ENCODE measurements at places on chromosomes 7 and 10. TPM values are rescaled to one million over a fixed set of nuclear protein-coding genes. Genes with fewer than 3 reads are reported as not detected.

Gene C10orf67
- not detected for total RNA-seq

Gene RHOBTB1
- 0.07 TPM for total RNA-seq

Gene OPALIN
- not detected for total RNA-seq

Gene OR2A1
- total RNA-seq, result not detected

Gene CYP2C8
- total RNA-seq, result not detected

Gene ANTXRL
- total RNA-seq, result not detected

Gene SNX10
- 32.9 TPM for total RNA-seq

Gene UNCX
- not detected for total RNA-seq

Gene GIMAP2
- total RNA-seq, result not detected

Gene FKBP14
- 17.9 TPM for total RNA-seq

Gene VOPP1
- total RNA-seq, result 73.9 TPM

Gene CLDN3
- not detected for total RNA-seq

Gene MYO3A
- total RNA-seq, result not detected

Gene CTAGE4
- not detected for total RNA-seq

Gene NPC1L1
- not detected for total RNA-seq

Gene ZNF804B
- total RNA-seq, result not detected

Gene CPN1
- not detected for total RNA-seq

Gene MMRN2
- total RNA-seq, result not detected

Gene CLDN4
- 1.0 TPM for total RNA-seq

Gene GIGYF1
- 58.8 TPM for total RNA-seq

Gene ABCB1
- total RNA-seq, result not detected

Gene OPN1SW
- total RNA-seq, result not detected

Gene COL28A1
- 0.28 TPM for total RNA-seq

Gene GIMAP1
- not detected for total RNA-seq

Gene PILRA
- total RNA-seq, result 16.0 TPM

Gene LOXL4
- total RNA-seq, result not detected

Gene VSTM4
- not detected for total RNA-seq

Gene MAT1A
- total RNA-seq, result not detected

Gene OR2A7
- not detected for total RNA-seq

Gene FOXL3
- not detected for total RNA-seq

Gene SP8
- total RNA-seq, result not detected

Gene CUBN
- 0.25 TPM for total RNA-seq

Gene STAG3
- total RNA-seq, result 79.2 TPM

Gene CALML5
- not detected for total RNA-seq

Gene CLIP2
- 6.3 TPM for total RNA-seq

Gene PPP1R3C
- not detected for total RNA-seq

Gene FAM25G
- not detected for total RNA-seq

Gene DRGX
- not detected for total RNA-seq

Gene GTF2IRD1
- 29.7 TPM for total RNA-seq

Gene NRP1
- total RNA-seq, result not detected

Gene SPDYE9
- not detected for total RNA-seq

Gene RARRES2
- total RNA-seq, result not detected

Gene SHH
- total RNA-seq, result not detected
